ENCODE measurements at places on chromosomes 7 and 10.
A peak's percentile ranks its signal among the peaks of the same experiment; 100 is the strongest.

- no peak for DNase-seq
Measured at GRCh38 chr10:6046773-6047611, 15.2 kb downstream of the IL2RA start.

GRCh38 chr10:89175816-89176215 lies 31.3 kb downstream of the CH25H start:
- DNase-seq = no peak

DNA sequence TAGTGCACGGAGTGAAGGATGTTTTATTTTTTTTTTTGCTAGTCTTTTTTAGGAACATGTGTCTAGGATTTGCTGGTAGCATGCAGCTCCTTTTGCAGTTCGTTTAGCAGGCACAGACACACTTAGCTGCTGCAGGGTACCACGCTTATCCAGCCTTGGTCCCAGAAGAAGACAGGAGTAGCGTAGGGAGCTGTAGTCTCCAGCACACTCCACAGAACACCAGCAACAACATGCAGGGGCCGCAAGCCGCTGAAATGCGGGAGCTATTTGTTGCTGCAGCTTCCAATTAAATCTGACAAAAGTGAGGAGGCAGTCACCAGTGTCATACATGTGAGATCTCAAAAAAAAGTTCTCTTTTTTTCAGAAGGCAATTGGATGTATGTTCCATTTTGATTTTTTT lies 486.2 kb upstream of the KLF6 start:
- DNase-seq = no peak

GRCh38 chr7:549066-549890 lies 29.6 kb upstream of the PDGFA start:
- DNase-seq = no peak

DNA sequence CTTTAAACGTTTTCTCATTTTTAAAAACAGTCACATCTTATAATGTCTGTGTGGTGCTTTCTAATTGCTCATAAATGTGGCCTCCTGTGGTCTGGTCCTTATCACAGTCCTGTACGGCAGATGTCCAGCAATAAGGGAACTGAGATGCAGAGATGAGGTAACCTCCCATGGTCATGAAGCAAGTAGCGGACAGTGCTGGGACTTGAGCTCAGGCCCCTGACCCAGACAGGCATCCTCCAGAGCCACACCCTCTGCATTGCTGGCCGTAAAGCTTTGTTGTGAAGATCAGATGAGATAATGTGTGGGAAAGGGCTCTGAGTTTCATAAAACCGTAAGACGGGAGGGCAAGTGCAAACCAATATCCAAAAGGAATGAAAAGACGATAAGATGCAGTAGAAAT lies 48.2 kb downstream of the DYNC2I1 start:
- no peak for DNase-seq

DNA sequence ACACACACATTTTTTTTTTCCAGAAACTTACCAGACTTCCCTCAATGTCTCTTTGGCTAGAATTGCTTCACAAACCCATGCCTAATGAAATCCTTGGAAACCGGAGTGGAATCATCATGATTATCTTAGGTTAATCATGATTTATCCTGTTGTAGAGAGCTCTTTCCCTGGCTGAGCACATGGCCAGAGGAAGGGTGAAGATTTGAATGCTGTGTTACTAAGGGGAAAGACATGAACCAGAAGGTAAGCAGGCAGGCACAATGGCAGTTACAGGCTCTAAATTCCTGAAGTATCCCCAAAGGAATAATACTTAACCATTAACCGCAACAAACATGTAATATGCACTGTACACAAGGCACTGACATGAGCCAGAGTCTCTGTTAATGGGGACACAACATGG lies 4.1 kb upstream of the RNF148 start:
- no peak for DNase-seq

GRCh38 chr10:118139321-118139720 lies 92.6 kb upstream of the RAB11FIP2 start:
- no peak for DNase-seq

- peak; percentile 16 for DNase-seq
Measured at GRCh38 chr10:42866115-42866995, 83.8 kb downstream of the BMS1 start.

GRCh38 chr7:34361663-34362250 lies 296.3 kb upstream of the NPSR1 start:
- no peak for DNase-seq

GRCh38 chr7:93943816-93944540 lies 22.4 kb downstream of the GNG11 start:
- DNase-seq = peak; percentile 4
